Globus pallidus (tissue), 1 donor: ENCODE measurements at places on chromosomes 3 and 15.

GRCh38 chr3:129003578-129004112 lies 2.5 kb downstream of the EFCC1 start:
- DNase-seq, result no peak

DNA sequence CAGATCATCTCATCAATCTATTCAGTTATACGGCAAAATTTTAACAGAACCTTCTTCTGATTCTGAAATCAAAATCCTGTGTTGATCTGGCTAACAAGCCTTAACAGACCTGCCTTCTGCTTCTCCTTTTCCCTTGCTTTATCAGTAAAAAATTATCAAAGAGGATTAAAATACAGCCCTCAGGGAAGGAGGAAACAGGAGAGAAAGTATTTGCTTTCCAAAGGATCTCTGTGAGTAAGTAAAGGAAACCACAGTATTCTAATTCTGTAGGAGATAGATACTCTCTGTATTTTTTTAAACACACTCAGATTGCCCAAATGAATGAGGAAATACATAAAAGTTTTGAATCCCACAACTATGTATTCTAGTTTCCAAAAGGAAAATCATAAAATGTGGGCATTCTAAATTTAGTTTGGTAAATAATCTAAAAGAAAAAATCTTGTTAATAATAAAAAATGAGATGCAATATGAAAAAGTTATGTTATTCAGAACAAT lies 221.8 kb downstream of the ZIC1 start:
- DNase-seq, result no peak

DNA sequence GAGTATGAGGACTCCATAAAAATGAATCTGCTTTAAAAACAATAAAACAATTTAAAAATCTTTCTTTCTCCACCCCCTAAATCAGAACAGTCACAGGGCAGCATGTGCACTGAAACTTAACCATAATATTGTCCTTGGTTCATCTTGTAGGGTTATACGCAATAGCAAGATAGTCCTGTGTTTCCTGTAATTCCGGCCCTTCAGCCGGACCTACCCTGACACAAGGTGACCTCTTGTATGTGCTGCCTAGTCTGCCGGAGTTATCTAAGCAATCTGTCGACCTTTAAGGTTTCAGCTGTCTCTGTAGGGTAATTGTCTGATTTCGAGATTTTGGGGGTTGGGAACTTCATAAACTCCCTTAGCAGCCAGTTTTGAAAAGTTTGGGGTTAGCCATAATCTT lies 99.9 kb downstream of the DHX36 start:
- DNase-seq, result no peak

DNA sequence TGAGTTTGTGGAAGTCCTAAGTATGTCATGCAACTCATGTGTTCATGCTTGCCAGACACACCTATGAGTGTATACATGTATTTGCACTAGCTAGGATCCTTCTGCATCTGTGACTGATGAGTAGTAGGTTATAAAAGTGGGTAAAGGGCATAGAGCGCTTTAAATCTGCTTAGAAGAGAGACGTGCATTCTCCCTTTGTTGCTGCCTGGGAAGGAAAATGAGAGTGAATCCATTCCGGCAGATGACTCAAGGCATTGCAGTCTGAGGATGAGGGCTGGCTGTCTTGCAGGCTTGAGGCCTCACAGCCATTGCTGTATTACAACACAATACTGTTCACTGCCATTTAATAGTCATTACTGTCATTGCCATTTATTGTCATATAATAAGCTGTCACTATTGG lies 120.8 kb upstream of the UMPS start:
- no peak for DNase-seq

- no peak for DNase-seq
Measured at GRCh38 chr15:90790561-90790960, 73.4 kb downstream of the BLM start.

- DNase-seq, result no peak
Measured at GRCh38 chr15:35741881-35742280, 195.9 kb upstream of the DPH6 start.

GRCh38 chr3:12897381-12898289 lies 56.3 kb upstream of the RPL32 start:
- no peak for DNase-seq

GRCh38 chr3:29263476-29263875 lies 17.4 kb upstream of the RBMS3 start:
- DNase-seq, result no peak

GRCh38 chr3:186013312-186013711 lies 75.5 kb upstream of the TRA2B start:
- DNase-seq, result no peak
